ENCODE measurements at places on chromosomes 7 and 10.

DNA sequence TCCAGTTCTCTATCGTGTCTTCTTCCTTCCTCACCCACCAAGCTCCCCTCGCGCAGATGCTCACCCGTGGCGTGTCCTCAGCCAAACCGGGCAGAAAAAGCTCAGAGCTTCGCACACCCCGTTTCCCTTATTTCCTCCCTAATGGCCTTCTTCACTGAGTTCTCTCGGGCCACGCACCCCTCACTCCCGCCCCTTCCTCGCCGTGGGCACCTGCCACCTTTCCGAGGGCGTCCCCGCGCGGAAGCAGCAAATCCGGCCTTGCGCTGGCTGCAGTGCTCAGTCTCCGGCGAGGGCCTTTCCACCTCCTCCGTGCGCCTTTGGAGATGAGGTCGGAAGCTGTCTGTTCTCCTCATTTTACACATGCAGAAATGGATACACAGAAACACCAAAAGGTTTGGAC, 12.4 kb upstream of the CALML3 start:
- no peaks in the 10 kb centered on the region for H3K27me3 ChIP-seq
- H3K27ac ChIP-seq = no peak overlapping the region
- no peak overlapping the region for H3K4me3 ChIP-seq
- H3K36me3 ChIP-seq = no peaks in the 10 kb centered on the region
- no peak for DNase-seq

DNA sequence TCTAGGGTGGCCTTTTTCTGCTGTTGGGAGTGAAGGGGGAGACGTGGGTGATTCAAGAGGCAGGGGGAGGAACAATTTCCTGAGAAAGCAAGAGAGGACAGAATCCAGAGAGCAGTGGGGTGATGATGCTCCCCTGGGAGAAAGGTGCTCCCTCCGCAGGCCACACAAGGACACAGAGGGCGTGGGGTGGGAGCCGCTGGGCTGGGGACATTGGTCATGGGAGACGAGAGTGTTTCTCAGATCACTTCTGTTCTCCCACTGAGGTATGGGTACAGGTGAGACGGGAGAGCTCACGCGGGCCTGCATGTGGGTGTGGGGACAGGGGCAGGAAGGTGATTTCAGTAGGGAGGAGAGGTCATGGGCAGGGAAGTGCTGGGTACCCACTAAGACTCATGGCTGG, 259.5 kb upstream of the CTBP2 start:
- H3K27me3 ChIP-seq = no peaks in the 10 kb centered on the region
- H3K27ac ChIP-seq = no peak overlapping the region
- H3K4me3 ChIP-seq = no peak overlapping the region
- no peaks in the 10 kb centered on the region for H3K4me1 ChIP-seq

GRCh38 chr10:34647875-34648865, 166.9 kb downstream of the PARD3 start:
- peaks cover 13% of the 10 kb centered on the region for H3K4me1 ChIP-seq
- DNase-seq = no peak
- H3K36me3 ChIP-seq = no peaks in the 10 kb centered on the region
- no peak overlapping the region for H3K27ac ChIP-seq
- H3K27me3 ChIP-seq = no peaks in the 10 kb centered on the region
- H3K4me3 ChIP-seq = no peak overlapping the region

DNA sequence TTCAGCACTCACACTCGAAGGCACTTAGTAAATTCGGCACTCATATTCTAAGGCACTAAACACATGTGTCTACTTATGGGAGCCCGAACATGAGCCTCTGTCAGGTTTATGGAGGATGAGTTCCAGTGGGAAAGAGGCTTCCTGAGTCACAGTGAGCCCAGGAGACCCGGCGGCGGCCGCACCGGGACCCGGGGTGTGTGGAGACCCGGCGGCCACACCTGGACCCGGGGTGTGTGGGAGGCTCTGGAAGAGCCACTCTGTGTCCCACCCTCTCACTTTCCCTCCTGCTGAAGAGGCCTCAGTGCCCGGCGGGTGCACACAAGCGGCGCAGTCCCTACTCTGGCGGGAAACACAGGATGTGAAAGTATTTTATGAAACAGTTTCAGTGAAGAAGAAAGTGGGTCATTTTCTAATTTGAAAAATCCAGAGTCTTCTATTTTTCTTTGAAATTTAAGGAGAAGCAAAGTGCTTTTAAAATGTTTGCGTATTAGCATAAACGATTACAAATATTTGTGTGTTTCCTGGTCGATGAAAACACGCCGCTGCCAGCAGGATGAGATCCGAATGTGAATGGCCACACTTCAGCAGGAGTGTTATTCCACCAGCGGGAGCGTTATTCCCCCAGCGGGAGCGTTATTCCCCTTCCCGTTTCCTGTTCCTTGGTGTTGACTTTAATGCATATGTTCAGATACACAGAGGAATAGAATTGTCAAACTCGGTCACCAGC, 625.1 kb downstream of the DNAJB6 start:
- H3K4me1 ChIP-seq = no peaks in the 10 kb centered on the region
- no peaks in the 10 kb centered on the region for H3K27me3 ChIP-seq
- H3K27ac ChIP-seq = no peak overlapping the region

GRCh38 chr10:69406302-69406811, 10.4 kb downstream of the TACR2 start:
- no peaks in the 10 kb centered on the region for H3K36me3 ChIP-seq
- DNase-seq = no peak
- no peak overlapping the region for H3K4me3 ChIP-seq
- H3K27me3 ChIP-seq = no peaks in the 10 kb centered on the region
- peaks cover 17% of the 10 kb centered on the region for H3K4me1 ChIP-seq
